HT-29 (cell line): ENCODE measurements at places on chromosomes 5 and 9. TPM values are rescaled to one million over a fixed set of nuclear protein-coding genes. Genes with fewer than 3 reads are reported as not detected.

GRCh38 chr9:115924669-115924987, 229.0 kb upstream of the PAPPA start:
- DNase-seq, result no peak

- peak; percentile 66 for DNase-seq
Measured at GRCh38 chr9:129174724-129175514, 3.1 kb downstream of the IER5L start.

DNA sequence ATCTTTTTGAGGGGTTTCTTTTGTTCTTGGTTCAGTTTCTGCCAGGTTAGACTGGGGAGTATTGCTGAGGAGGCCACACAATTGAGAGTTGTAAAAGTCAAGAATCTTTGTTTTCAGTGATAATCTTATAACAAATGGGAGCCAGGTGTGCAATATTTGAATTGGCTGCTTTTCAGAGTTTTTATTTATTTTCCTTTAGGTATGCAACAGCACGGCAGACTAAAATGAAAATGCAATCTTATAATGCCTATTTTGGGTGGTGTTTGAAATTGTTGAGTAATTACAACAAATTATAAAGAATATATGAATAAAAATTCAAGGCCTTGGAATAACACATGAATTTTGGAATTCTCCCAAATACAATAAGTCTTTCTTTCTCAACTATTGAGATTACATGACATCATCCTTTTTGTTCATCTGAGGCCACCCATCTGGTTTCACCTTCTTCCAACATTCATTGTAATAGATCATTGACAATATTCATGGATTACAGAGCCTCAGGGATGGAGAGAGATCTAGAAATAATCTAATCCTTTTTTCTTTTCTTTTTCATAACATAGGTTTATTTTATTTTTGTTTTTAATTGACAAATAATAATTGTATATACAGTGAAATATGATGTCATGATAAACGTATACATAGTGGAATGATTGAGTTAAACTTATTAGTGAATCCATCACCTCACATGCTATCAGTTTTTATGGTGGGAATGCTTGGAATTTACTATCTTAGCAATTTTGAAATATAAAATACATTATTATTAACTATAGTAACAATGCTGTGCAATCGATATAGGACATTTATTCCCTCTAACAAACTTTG, 1061.0 kb downstream of the NR2F1-AS1 start:
- no peak for DNase-seq

DNA sequence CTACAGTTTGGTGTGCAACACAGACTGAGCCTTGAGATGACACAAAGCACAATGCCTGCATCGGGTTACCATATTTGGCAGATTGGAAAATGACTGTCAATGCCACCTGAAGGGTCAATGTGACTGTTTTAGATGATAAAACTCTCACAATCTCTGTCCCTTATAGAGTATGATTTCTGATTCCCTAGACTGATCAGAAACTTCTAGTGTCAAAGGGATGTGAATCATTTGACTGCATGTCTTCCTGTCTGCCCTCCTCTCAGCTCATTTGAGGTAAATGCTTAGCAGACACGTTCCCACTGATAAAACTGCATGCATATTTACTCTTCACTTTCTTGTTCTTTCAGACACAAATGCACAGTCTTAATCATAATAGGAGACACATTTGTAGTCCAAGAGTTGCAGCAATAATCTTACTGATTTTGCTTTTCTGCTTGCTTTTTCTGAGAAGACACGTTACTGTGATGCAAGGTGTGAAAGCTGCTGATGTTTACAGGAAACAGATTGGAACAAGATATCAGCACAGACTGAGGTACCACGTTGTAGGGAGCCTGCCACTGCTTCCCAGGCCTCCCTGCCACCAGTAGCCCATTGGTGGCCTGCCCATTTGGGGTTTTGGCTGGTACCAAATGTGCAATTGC, 77.8 kb downstream of the GCNT4 start:
- no peak for DNase-seq

- peak; percentile 71 for DNase-seq
Measured at GRCh38 chr5:157918811-157919742, 60.1 kb upstream of the CLINT1 start.

- DNase-seq, result no peak
Measured at GRCh38 chr5:62584391-62584790, 5.8 kb downstream of the LRRC70 start.

GRCh38 chr5:78522476-78523260, 125.9 kb downstream of the LHFPL2 start:
- DNase-seq, result no peak

The PIK3R1 gene
- total RNA-seq, result 31.3 and 33.4 TPM in 2 replicates
